ENCODE measurements at places on chromosomes 1 and 21.

DNA sequence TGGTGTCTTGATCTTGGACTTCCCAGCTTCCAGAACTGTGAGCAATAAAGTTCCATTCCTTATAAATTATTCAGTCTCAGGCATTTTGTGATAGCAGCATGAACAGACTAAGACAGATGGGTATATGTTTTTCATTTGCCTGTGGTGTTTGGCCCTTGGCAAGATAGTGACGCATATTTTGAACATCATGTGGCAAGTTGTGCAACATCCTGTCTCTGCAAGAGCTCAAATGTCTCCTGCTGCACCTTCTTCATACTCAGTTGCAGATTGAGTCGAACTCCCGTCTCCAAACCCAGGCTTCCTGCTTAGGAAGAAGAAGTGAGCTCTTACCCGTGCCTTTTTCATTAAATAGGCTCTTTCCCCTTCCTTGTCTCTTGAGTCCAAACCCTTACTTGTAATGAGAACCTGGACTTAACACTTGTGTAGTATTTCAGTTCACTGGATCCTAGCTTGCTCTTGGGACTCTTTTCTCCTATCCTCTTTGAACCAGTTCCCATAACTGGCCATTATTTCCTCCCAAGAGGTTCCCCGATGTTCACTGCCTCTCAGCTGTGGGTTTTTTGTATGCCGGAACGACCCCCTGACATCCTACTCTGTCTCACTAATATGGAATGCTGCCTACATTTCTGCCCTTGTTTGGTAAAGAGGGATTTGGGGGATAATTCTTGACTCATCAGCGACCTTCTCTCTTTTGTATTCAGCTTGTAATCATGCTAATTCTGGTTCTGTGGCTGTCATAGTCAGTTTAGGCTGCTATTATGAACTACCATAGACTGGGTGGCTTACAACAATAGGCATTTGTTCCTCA is 125.0 kb upstream of the KCNK2 start:
- DNase-seq: no peak

- DNase-seq: no peak
Measured at GRCh38 chr1:152933196-152933595, 13.8 kb upstream of the SPRR5 start.

GRCh38 chr1:201183209-201183608 is 7.4 kb upstream of the IGFN1 start:
- no peak for DNase-seq

DNA sequence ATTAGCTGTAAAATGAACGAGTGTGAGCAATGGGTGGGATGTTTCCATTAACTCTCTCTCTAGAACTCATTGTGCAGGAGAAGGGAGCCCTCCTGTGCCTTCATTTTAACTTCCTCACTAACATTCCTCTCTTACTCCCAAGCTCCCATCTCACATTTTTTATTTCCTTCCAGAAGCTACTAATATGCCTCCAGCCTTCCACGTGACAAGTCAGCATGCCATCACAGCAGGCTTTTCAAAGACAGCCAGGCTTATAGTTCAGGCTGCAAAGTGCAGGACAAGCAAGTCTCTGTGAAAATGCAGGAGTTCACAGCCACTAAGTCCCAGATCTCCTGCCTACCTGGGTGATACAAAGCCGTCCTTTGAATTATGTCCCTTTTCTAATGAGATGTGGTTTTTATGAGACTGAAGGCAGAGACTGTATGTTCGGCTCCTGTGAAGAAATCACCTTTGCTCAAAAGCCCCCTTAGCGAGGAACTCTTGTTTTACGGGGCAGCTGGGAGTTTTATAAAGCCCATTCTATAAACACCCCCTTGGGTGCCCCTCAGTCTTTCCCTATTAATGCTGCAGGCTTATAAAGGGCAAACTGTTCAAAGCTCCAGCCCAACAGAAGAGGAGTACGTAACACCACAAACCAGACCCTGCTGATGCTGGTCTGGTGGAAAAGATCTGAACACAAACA is 14.8 kb upstream of the ANGPTL7 start:
- no peak for DNase-seq

GRCh38 chr1:90277270-90277669 is 282.4 kb downstream of the ZNF326 start:
- DNase-seq: no peak

DNA sequence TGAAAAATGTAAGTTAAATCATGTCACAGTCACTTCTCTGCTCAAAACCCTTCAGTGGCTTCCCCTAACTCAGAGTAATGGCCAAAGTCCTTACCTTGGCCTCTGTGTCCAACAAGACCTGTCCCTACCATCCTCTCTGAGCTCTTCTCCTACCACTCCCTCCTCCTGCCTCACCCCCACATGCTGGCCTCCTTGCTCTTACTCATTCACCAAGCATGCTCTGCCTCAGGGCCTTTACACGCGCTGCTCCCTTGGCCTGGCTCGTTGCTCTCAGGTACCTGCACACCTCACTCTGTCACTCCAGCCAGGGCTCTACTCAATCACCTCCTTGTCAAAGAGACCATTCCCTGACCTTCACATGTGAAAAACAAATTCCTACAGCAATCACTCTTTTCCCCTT is 54.2 kb downstream of the SEC16B start:
- DNase-seq: no peak

GRCh38 chr21:41631564-41632461 is 123.9 kb upstream of the TMPRSS2 start:
- DNase-seq: peak; percentile 76

- no peak for DNase-seq
Measured at GRCh38 chr1:10561497-10561896, 86.7 kb downstream of the PEX14 start.

GRCh38 chr1:47224676-47225399 is 7.2 kb downstream of the TAL1 start:
- DNase-seq: no peak

GRCh38 chr1:28266920-28267322 is 7.6 kb downstream of the SESN2 start:
- no peak for DNase-seq

GRCh38 chr1:26281971-26282370 is 2.1 kb downstream of the SH3BGRL3 start:
- no peak for DNase-seq

GRCh38 chr1:44790968-44791801 is 3.2 kb upstream of the BEST4 start:
- no peak for DNase-seq

DNA sequence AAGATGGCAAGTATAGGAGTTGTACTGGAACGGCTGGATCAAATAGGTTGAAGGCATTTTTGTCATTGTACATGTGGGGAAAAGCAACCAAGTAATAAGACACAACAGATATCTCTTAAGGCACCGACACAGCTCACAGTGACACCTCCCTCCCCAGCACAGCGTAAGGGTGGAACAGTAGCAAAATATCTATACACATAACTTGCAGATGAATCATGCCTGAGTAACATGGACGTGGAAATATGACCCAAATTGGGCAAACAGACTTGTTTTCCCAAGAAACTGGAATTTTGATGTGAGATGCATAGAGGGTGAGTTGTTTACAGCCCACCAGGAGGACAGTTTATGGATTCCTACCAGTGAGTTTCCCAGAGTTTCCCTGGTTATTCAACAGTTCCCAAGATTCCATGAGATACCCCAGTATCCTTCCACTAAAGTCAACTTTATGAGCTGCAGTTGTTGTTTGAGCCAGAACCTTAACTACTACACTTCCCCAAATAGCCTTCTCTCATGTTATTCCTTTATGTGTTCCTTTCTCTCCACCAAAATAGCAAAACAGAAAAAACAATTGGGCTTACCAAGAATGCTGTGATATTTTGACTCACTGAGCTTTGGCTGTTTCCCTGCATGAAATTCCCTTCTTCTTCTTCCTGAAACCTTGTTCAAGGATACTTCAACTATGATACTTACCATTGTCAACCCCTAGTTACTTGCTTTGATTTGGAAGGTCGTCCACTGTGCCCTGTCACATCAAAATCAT is 7.1 kb upstream of the DR1 start:
- no peak for DNase-seq

- DNase-seq: no peak
Measured at GRCh38 chr21:45301521-45302081, 13.9 kb upstream of the POFUT2 start.

DNA sequence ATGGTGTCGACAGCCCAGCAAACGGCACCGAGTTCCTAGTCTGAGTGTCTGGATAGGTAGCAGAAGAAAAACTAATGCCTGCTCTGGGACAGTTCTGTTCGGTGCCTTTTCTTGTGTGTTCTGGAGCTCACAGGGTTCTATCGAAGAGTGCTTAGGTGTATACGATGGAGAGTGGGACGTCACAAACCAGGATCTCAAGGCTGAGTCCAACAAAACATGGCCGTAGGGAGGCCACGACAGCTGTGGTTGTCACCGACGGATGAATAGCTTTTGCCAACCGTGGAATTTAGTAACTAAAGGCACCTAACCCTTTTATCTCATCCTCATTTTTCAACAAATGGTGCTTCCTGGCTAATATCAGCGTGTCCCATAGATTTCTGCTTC is 635 bp upstream of the SYNJ1 start:
- DNase-seq: no peak

DNA sequence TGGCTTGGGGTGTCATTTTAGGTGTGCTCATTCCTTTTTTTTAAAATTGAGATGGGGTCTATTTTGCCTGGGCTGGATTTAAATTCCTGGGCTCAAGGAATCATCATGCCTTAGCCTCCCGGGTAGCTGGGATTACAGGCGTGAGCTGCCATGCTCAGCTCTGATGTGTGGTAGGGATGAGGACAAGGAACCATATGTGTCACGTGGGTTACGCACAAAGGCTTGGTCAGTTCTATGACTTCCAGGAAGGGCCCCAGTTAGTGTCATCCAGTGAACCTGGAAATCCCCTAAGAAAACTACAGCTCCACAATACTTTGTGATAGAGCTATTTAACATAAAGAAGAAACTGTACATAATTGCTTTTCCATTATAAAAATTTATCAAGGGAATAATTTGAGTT is 6.7 kb upstream of the METTL25B start:
- no peak for DNase-seq

DNA sequence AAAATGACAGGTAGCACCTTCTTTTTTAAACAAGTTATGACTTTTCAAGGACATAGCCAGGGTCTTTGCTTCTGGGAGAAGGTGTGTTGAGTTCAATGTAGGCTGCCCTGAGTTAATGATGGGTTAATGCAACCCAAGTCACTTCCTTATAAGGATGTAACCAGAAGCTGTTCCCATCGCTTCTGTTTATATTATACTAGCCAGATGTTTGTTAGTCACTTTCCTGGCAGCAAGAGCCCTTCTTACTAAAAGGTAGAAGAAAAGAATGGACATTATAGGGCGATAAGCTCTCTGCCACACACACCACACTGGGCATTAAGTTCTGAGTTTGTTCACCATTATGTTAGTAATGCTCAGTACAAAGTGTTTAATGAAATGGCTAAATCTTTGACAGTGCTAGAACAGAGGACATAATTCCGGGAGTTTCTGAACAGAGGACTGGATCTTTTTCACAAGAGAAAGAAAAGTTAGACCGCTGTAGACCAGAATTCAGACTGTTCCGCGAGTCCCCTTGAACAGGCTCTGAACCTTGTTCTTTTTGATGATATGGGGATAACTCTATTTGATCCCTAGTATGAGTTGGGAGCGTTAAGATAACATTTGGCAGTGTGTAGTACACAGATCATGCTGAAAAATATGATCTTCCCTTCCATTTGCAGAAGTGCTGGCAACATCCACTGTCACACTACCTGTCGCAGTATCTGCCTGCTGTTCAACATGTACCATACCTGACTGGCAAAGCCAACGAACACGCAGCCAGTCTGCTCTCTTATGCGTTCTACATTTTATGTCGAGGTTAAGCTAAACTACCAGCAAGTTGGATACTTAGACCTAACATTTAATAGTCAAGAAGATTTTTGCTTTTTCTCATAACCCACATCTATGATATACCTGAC is 41.0 kb downstream of the DEGS1 start:
- DNase-seq: no peak

GRCh38 chr21:34696121-34696520 is 27.3 kb downstream of the CLIC6 start:
- DNase-seq: no peak

DNA sequence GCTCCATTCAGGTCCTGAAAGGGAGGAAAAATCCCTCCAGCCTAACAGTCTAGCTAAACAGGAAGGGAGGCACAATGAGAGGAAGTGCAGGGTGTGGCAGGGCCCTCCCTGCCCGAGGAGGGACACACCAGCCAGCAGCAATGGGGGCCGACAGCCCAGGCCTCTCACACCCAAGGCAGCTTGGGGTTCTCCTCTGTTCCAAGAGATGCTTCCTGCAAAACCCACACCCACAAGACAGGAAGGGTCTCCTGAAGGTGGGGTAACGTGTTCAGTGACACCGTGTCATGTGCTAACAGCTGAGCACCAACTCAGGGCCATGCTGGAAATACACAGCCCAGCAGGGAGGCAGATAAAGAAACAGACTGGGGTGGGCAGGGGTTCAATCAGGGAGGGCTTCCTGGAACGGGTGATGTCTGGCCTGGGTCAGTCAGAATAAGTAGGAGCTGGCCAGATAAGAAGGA is 10.2 kb downstream of the ECE1 start:
- no peak for DNase-seq

DNA sequence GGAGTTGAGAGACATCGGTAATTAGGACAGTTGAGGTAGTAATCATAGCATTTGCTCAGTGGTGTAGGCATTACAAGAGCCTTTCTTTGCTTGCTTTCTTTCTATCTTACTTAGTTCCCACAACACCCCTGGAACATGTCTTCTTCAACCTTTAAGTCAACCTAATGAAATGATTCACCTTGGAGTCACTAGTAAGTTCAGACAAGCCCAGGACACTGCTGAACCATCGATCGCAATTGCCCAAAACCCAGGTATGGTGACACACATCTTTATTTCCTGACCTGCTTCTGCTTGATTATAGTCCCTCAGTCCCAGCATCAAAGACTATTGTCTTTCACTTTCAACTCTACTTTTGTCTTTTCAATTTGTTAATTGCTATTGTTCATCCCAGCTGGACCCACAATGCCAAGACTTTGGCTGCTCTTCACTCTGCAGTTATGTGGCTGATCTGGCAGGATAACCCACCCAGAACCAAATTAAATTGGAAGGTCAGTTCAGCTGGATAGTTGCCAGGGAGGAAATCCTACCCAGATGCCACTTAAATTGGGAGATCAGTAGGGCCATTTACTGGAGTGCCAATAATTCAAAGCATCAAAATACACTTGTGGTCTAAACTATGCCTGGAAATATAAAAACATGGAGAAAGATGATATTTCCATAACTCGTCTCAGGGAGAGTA is 272.9 kb downstream of the RWDD3 start:
- no peak for DNase-seq

DNA sequence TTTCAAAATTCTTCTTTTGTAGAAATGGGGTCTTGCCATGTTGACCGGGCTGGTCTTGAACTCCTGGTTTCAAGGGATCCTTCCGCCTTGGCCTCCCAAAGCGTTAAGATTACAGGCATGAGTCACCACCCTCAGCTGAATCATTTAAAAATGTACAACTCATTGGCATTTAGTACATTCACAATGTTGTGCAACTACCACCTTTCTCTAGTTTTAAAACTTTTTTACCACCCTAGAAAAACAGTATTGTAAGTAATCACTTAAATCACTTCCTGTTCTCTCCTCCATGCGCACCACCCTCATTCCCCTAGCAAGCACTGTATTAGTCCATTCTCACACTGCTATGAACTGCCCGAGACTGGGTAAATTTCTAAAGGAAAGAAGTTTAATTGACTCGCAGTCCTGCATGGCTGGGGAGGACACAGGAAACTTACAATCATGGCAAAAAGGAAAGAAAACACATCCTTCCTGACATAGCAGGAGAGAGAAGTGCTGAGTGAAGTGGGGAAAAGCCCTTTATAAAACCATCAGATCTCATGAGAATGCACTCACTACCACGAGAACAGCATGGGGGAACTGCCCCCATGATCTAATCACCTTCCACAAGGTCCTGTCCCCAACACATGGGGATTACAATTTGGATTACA is 14.4 kb upstream of the THEM5 start:
- no peak for DNase-seq

GRCh38 chr1:47023268-47024140 is at the start of gene CYP4X1:
Gene CYP4X1 (plus strand): TSS chr1:47023669. CDS start chr1:47023818, 149 bp downstream.
- no peak for DNase-seq
